GM12878 (cell line): ENCODE measurements at places on chromosomes 6 and 20. TPM values are rescaled to one million over a fixed set of nuclear protein-coding genes. Genes with fewer than 3 reads are reported as not detected.
A peak's percentile ranks its signal among the peaks of the same experiment; 100 is the strongest.

DNA sequence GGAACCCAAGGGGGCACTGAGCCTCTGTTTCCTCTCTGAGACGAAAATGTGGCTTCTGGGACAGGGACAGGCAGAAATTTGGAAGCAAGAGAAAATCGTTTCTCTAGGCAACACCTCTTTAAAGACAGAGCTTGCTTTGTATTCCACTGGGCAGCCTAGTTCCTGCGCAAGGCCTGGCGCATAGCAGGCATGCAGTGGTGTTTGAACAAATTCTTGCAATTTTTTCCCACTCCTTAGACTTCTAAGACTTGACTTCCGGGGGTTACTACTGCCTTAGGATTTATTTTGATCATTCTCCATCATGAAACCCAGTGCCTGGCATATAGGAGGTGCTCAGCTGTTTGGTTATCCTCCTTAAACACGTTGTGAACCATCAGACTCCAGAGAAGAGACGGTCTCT is 249.0 kb upstream of the KCNG1 start:
- DNase-seq, result no peak

- no peak for DNase-seq
Observed at GRCh38 chr6:12328701-12329100, 38.5 kb downstream of the EDN1 start.

GRCh38 chr20:53857723-53858236 is 212.6 kb downstream of the BCAS1 start:
- DNase-seq, result no peak

- DNase-seq, result no peak
Observed at GRCh38 chr6:65692109-65692508, 14.9 kb downstream of the EYS start.

The VSX1 gene
- total RNA-seq, result not detected in 2 replicates

The CDYL gene
- 61.2 and 61.3 TPM in 2 replicates for total RNA-seq

DNA sequence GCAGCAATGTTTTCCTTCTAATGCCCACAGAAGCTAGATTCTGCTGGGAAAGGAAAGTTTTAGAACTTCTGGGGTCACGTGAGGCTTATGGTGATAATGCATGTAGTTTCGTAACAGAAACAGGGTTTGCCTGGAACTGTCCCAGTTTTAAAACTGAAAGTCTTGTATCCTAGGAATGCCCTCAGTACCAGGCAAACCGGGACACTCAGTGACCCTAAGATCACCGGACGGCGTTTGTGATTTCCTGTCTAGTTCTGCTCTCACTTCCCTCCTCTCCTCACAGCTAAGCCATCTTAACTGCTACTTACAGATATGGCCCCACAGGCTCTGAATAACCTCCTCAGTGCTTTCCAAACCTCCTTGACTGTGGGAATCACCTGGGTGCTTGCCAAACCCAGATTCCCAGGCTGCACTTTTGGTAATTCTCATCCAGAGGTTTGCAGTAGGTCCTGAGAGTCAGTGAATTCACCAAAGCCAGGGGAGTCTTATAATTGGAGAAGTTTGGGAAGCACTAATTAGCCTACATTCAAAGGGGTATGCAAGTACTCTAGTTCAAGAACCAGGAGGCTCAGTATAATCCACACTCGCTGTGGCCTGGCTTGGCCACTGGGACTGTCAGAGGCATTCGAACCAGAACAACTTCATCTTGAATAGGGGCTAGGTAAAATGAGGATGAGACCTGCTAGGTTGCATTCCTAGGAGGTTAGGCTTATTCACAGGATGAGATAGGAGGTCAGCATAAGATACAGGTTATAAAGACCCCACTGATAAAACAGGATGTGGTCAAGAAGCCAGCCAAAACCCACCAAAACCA is 231.6 kb upstream of the MYLIP start:
- DNase-seq, result no peak

The CLIC5 gene
- total RNA-seq, result not detected in 2 replicates

DNA sequence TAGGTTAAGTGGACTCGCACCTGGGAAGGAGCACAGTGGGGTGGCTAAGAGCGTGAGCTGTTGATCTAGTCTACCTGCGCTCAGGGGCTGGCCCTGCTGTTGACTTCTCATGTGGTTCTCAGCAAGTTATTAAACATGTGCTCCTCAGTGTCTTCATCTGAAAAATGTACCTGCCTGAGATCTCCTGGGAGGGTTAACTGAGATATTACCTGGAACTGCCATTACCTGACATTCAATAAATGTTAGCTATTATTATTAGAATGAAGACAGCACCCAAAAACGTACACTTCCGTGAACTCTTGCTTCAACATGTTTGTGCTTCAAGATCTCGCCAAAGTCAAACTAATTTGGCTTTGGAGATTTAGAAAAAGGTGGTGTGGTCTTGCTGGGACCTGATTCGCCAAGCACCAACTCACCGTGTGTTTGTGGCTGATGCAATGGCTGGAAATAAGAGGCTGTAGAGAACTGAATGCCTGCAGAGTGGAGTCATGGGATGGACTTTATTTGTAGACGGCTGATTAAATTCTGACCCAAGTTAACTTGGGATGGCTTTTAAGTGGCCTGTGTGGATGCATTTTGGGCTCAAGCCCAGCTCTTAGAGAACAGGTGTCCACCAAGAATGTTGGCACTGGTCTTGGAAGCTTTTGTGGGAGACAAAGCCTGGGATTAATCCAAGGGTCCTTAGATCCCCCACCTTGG is 692.9 kb downstream of the QKI start:
- no peak for DNase-seq

- DNase-seq, result no peak
Observed at GRCh38 chr6:123333000-123333756, 303.6 kb downstream of the TRDN start.

DNA sequence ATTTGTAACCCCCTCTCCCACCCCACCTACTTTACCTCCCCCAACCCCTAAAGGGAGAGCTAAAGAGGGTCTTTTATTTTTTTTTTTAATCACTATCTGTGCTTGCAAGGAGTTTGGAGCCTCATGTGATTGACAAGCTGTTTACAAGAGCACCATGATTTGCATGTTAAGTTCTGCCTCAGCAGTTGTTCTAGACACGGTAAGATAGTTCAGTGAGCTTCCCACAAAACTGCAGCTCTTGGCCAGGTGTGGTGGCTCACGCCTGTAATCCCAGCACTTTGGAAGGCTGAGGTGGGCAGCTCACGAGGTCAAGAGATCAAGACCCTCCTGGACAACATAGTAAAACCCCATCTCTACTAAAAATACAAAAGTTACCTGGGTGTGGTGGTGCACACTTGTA is 5.0 kb upstream of the PXDC1 start:
- no peak for DNase-seq

DNA sequence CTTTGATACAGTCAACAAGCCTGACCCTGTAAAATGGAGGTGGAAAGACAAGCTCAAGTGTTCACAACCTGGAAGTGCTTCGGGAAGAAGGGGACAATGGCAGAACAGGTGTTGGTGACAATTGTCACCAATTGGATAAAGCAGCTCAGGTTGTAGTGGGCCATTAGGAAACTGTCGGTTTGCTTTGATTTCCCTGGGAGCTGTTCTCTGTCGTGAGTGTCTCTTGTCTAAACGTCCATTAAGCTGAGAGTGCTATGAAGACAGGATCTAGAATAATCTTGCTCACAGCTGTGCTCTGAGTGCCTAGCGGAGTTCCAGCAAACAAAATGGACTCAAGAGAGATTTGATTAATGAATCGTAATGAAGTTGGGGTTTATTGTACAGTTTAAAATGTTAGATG is 15.0 kb downstream of the CCR6 start:
- no peak for DNase-seq

DNA sequence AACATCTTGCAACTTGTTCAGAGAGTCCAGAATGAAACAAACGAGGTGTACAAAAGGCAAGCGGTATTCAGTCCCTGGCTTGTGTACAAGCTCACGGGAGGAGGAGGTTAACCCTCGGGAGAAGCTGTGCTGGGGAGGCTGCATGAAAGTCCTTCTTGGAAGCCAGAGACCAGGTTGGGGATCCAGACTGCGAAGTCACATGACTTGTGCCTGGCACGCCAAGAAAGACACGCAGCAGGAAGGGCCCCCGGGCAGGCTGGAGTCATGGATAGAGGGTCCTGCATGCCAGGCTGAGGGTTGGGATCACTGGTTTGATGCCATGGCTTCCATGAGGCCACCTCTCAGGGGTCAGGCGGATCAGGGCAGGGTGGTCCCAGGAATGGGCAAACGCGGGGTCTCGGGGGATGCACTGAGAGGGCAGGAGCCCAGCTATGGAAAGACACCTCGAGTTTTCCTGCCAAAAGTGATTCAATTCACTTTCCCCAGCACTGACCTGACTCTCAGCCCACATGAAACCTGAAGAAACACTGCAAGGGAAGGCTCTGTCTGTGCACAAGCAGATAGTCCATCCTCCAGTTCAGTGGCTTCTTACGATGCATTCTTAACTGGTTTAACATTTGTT is 79.4 kb downstream of the DLL1 start:
- DNase-seq, result no peak

- no peak for DNase-seq
Observed at GRCh38 chr20:45911486-45912343, at the start of gene PLTP. Gene PLTP, minus strand, starts transcription at chr20:45912155. Its CDS starts 703 bp downstream, at chr20:45911452.

The SH3BGRL2 gene
- 0.33 and 0.35 TPM in 2 replicates for total RNA-seq

GRCh38 chr6:125188037-125188436 is 34.5 kb downstream of the TPD52L1 start:
- no peak for DNase-seq

The PDE10A gene
- 0.03 and 0.16 TPM in 2 replicates for total RNA-seq

- no peak for DNase-seq
Observed at GRCh38 chr6:84428300-84428907, 201.0 kb upstream of the CEP162 start.

The RNF217 gene
- 0.05 and 0.37 TPM in 2 replicates for total RNA-seq

DNA sequence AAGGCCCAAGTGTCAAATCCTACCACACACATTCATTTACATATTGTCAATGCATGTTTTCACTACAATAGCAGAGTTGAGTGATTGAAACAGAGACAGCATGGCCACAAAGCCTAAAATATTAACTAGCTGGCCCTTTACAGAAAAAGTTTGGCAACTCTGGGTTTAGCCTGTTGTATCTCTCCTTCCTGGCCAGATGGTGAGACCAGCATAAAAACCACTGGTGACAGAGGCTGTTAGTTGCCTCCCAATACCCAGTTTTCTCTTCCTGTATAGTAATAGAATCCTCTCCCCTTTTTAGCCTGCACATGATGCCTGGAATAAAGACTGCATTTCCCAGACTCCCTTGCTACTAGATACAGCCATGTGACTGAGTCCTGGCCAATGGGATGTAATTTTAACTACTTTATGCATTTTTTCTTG is 100.0 kb upstream of the TAB2 start:
- no peak for DNase-seq

- no peak for DNase-seq
Observed at GRCh38 chr20:50252701-50253100, 62.1 kb downstream of the CEBPB start.

The NCOA7 gene
- 46.1 and 50.3 TPM in 2 replicates for total RNA-seq

DNA sequence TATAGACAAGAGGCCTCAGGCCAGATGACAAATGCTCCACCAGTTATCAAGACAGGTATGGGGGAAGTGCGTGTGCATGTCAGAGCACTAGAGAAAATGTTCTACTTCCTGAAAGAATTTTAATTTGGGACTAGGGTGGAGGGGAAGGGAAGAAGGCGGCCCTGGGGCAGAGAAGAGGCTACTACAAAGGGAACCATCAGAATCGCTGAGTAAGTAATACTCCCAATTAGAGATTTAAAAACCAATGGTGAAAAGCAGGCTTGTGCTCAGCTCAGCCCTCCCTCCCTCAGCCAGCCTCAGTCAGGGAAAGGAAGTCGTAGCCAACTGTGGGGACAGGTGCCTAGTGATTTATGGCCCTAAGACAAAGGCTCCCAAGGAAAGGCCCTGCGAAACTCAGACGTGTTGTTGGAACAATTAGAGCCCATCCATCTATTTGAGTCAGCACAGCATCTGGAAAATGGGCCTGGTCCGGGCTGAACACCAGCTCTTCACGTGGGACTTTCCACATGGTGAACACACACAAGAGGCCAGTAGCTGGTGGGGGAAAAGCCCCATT is 15.0 kb upstream of the MAFB start:
- DNase-seq, result no peak

GRCh38 chr6:119240257-119241110 is 109.1 kb downstream of the MAN1A1 start:
- no peak for DNase-seq

GRCh38 chr20:23823621-23824324 is 2.8 kb downstream of the CST2 start:
- no peak for DNase-seq

DNA sequence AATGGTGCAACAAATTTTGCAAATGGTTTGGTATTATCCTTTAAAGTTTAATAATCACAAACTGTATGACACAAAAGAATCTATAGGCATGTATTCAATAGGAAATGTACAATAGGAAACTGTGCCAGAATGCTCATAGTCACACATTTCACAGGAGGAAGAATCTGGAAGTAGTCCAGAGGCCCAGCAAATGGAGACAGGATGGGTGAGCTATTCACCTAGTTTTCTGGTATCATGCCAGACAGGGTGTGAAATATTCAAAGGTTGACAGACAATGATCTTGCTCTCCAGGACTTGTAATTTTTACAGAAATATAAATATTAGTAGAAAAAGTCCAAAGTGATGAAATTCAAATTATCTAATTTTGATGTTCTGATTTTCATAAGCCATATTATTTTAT is 520.1 kb upstream of the IMPG1 start:
- no peak for DNase-seq

DNA sequence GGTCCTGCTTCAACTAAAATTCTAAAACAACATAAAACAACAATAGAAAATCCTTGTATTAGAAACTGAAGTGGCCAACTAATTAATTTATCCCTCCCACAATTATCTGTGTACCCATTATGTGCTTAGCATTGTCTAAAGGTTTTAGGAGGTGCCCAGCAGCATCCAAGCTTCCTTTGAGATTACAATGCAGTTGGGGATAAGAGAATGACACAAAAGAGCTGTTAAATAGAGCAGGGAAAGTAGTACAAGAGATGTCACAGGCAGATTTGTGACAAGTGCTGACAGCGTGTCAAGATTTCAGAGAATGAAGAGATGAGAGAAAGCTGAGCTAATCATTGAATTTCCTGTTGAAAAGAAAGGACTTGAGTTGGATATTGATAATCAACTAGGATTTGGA is 204.8 kb downstream of the OTOR start:
- DNase-seq, result no peak

DNA sequence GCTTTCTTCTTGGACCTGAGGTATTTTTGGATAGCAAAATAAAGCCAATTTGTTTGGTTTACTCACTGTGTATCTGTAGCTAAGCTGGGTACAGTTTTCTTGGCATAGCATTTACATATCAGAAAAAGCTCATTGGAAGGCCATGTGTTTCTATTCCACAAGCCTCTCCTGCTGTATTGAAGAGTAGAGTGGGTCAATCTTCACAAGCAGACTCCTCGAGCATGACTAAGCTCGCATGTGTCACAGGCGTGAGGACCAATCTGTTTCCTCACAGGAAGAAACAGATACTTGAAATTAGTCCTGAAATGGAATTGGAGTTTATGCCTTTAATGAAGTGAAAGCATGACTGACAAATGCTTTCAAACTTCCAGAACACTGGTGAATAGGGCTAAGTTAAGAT is 1279.0 kb upstream of the MAP3K7 start:
- DNase-seq, result no peak

- DNase-seq, result peak; percentile 74
Observed at GRCh38 chr6:42402184-42402583, 49.5 kb downstream of the TRERF1 start.
